ENCODE measurements at places on chromosomes 12 and 14. TPM values are rescaled to one million over a fixed set of nuclear protein-coding genes. Genes with fewer than 3 reads are reported as not detected.

Gene KRT6C
- total RNA-seq, result not detected

Gene NTN4
- total RNA-seq, result 4.1 TPM

Gene AQP2
- total RNA-seq, result not detected

- peak; percentile 22 for DNase-seq
These were observed 44.6 kb downstream of the GNS start for GRCh38 chr12:64714551-64714968.

Gene WBP11
- total RNA-seq, result 122 TPM

- DNase-seq, result no peak
These were observed 93.7 kb downstream of the KCNMB4 start for GRCh38 chr12:70459786-70460185.

DNA sequence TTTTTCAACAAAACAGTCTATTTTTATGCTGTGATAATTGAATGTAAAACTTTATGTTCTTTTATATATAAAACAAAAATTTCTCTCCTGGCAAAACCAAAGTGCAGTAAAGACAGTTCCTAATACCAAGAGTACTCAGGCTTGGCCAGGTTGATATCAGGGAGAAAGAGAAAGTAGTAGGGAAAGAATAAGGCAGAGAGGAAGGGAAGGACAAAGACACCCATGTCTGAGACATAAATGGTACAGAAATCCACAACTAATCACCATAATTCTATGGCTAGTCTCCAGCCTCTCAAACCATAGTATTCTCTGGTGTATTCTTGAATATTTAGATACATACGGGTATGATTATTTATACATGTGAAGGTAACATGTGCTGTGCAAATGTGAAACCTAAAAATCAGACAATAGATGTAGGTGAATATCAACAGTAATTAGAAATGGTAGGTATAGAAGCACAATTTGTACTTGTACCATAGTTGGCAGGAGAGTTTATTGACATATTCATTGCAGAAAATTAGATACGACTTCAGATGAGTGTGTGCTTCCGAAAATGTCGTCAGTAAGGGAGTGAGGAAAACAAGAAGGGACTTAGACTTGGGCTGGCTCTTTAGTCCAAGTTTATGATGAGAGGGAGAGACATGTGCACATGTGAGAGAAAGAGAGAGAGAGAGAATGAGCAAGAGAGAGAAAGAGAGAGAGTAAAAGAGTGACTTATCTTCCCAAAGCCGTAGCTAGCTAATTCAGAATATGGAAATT lies 230.8 kb upstream of the NPAS3 start:
- DNase-seq, result no peak

Gene GPR84
- total RNA-seq, result not detected

GRCh38 chr12:3137268-3137781 lies 60.1 kb downstream of the TSPAN9 start:
- no peak for DNase-seq

Measured in T-cell (primary cell).